ENCODE measurements at places on chromosomes 3 and 15.

DNA sequence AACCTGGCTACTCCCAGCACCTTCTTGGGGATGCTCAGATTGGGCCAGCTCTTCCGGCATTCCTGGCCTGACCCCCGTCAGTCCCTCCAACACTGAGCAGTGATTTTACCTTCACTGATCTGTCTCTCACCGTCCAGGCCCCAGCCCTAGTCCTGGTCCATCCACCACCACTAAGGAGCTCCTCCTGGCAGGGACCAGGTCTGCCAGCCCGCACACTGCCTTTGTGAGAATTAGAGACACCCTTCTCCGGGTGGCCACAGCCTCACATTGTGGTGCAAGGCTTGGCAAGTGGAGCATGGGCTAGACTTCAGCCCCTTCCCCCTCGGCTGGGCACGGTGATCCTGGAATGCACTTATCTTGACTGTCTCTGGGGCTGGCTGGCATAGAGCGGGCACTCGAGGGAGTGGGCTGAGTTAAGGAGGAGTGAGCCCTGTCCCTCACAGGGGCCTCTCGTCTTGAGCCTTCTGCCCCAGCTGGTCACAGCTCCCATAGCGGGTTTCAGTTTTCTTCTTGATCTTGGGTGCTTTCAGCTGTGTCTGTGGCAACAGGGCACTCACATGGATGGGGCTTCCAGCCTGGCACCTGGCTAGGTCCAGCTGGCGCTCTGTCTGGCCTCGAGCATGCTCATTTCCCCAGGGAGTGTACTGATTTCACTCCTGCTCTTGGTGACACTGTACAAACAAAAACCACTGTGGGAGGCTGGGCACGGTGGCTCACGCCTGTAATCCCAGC is 53.9 kb downstream of the LINGO1 start:
- DNase-seq: no peak

DNA sequence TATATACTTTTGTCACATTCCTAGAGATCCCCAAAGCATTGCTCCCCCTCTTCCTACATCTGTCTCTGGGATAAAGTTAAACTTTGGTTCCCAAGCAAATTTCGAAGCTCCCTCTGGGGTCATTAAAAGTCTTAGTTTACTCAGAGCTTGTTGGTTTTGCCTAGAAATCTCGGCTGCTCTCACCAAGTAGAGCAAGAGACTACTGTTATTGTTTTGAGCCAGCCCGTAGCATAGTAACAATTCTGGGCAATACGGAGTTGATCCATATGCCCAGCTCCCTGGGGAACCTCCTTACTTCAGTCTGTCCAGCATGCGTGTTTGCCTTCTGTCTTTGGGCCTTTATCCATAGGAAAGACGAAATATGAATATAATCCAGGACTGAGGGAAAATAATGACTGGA is 10.0 kb upstream of the P3H2 start:
- no peak for DNase-seq

GRCh38 chr3:133701435-133702358 is 40.0 kb upstream of the TOPBP1 start:
- no peak for DNase-seq

DNA sequence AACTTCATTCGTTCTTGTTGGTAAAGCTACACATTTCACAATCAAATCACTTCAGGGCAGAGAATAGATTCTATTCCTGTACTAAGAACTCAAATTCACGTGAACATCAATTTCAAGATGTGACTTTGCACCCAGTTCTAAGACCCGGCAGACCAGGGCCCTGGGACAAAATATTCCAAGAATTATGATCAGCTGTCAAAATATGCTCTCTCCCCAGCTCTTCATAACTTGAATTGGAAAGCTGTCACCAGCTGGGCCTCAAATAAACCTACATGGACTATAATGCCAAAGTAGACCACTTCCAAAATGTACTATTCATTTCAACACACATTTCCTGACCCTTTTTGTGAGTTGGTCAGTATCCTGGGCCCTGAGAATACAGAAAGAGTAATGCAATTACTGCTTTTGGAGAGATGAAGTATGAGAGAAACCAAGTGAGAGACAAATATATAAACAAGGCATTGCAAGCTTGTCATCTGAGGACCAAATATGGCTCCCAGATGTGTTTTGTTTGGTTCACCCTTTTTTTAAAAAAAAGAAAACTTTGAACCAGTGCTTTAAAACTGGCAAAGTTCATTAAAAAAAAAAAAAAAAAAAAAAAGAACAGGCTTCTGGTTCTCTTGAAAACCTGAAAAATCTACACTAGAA is 14.9 kb downstream of the MAGI1 start:
- DNase-seq: no peak

DNA sequence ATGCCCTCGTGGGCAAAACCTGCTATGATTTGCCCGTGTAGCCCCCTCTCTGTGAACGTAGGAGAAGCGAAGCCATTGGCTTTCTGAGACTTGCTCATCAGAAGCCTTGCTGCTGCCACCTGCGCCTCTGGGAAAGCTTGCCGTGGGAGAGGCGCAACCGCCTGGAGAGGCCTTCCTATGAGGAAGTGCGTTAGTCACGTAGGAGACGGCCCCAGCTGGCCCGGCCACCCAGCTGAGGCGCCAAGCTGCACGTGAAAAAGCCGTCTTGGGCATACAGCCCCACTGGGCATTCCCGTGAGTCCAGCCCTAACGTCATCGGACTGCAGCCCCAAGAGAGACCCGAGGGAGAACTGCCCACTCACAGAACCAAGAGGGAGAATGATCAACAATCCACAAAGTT is 49.1 kb upstream of the TJP1 start:
- DNase-seq: no peak

- DNase-seq: no peak
These were observed 19.0 kb downstream of the ZIC4 start for GRCh38 chr3:147387291-147387884.

- DNase-seq: no peak
These were observed 9.8 kb downstream of the SCG5 start for GRCh38 chr15:32651229-32651837.

DNA sequence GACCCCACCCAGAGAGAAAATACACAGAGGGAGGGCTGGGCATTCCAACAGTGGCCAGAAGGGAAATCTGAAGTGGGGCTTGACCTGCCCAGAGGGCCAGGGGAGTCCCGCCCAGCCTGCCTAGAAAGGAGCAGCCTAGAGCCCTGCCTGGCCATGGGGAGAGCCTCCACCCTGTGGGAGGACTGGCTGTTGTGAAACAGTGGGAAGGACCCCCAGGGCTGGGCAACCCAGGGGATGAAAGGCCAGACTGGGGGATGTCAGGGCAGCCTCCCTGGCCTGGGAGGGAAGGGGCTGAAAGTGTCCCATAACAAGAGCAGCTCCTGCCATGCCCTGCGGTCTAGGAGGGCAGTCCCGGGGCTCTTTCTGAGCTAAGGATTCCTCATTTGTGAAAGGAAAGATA is 69.0 kb downstream of the SLC12A8 start:
- DNase-seq: no peak

- no peak for DNase-seq
These were observed 529.8 kb upstream of the NAALADL2 start for GRCh38 chr3:174329321-174329720.

DNA sequence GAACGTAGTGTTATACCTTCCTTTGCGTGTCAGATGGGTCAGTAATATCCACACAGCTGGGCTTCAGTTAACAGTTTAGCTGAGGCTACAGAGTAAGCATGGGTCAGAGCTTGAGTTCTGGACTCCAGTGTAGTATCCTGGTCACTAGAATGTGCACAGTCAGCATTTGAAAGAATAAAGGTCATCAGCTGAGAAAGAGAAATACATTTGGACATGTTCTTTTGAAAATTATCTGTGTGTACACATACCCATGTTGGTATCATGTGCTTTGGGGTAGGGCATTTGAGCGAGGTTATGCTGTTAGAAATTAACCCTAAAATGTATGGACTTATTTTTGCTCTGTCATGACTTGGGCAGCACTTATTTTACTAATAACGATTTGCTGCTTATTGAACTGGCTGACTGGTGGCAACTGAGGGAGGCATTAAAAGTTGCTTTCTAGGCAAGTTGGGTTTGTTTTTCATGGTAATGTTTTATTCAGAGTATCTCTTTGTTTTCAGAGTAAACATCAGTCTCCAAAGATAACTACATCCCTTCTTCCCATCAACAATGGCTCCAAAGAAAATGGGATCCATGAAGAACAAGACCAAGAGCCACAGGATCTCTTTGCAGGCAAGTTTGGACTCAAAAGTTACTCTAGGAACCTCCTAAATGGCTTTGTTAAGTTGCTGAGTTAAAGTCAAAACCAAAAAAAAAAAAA is 16.4 kb downstream of the SNX1 start:
- no peak for DNase-seq

DNA sequence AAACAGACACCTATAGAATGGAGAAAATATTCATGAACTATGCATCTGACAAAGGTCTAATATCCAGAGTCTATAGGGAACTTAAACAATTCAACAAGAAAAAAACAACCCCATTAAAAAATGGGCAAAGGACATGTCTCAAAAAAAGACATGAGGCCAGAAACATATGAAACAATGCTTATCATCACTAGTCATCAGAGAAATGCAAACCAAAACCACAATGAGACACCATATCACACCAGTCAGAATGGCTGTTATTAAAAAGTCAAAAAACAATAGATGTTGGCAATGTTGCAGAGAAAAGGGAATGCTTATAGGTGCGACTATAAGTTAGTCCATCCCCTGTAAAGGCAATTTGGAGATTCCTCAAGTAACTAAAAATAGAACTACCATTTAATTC is 11.4 kb upstream of the HDGFL3 start:
- no peak for DNase-seq

GRCh38 chr3:179977356-179977755 is 59.4 kb downstream of the PEX5L start:
- no peak for DNase-seq

DNA sequence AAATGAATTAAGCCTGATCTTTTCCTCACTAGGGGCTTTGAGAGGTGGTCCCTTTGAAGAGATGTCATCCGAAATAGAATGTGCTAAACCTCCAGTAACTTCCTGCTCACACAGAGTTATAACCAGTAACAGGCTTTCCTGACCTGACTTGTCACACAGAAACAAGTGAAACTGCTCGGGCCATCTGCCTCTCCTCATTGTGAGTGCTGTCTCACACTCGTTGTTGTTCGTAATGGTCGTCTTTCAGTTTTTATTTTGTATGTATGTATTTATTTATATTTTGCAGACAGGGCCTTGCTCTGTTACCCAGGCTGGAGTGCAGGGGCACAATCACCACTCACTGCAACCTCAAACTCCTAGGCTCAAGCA is 24.0 kb downstream of the ACSBG1 start:
- DNase-seq: no peak

DNA sequence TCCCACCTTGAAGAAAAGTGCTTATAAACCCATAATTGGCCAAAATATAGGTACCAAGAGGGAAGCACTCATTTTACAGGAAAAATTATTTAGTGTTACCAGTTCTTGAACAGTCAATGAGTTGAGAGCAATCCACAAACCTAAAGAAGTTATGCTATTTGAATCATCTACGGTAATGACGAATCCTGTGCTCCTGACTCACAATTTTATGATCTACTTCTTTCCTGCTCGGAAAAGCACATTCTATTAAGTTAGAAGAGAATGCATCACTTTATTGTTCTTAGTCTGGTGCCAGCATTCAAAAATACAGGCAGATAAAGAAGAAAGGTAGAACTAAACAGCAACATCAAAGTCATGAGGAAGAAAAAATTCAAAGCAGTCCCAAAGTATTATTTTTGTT is 33.2 kb downstream of the CHRM5 start:
- no peak for DNase-seq

GRCh38 chr15:24745290-24745689 is 69.7 kb downstream of the NPAP1 start:
- no peak for DNase-seq

DNA sequence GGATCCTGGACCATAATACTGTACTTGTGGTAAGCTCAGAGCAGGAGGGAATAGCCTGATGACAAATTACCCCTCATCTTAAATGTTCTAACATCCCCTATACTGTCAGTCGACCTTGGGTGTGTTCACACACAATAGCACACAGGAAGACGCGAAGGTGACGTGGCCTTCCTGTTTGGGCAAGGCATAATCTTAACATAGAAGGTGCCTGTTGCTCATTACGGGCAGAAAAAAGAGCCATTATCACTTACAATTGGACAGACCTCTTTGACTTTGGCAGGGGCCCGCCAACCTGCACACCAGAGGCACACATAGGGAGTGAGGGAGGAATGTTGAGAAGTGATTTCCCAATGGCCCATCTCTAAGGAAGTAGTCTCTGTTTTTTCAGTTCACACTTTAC is 144.2 kb downstream of the ANO10 start:
- DNase-seq: peak; percentile 18

- DNase-seq: no peak
These were observed 22.3 kb upstream of the SACM1L start for GRCh38 chr3:45666757-45667431.

- DNase-seq: no peak
These were observed 13.2 kb upstream of the SLC6A6 start for GRCh38 chr3:14389166-14389606.

- DNase-seq: no peak
These were observed 40.5 kb upstream of the IGSF10 start for GRCh38 chr3:151501171-151501922.

- no peak for DNase-seq
These were observed 6.9 kb upstream of the ALPK3 start for GRCh38 chr15:84810073-84810840.

GRCh38 chr15:85865070-85865684 is 70.5 kb upstream of the KLHL25 start:
- DNase-seq: no peak

DNA sequence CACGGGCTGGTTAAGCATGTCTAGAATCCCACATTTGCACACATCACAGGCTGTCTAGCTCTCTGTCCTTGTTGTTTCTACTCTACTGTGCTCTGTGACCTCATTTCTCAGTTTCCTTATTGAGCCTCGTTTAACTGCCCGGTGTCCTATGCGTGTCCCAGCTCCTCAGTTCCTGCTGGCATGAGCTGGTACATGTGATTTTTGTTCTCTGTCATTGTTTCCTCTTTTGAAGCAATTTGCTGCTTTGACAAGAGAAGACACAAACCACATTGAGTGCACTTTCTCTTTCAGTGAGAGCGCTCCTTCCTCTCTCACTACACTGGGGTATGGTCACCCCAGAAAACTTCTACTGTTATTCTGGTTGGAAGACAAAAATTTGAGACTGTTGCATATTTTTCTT is 563.5 kb downstream of the PDCD6IP start:
- no peak for DNase-seq

DNA sequence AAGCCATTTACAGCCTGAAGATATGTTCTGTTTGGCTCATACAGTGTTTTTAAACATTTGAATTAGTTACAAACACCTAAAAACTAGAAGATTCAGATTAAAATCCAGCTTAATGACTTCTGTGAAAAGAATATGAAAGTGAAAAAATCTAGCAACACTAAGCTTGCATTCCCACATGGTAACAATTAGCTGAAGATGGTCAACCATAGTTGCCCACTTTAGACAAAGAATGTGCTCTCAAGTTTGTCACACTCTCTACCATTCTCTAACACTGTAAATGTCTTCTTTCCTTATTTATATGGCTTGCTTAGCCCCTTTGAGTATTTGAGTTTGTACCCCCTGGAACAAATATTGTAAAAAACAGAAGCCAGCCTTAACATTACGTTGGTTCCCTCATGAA is 32.7 kb downstream of the HDGFL3 start:
- no peak for DNase-seq

GRCh38 chr3:81277853-81278252 is 483.6 kb downstream of the GBE1 start:
- DNase-seq: no peak

- no peak for DNase-seq
These were observed 64.6 kb downstream of the EEFSEC start for GRCh38 chr3:128217702-128218547.

Data from stimulated activated CD4-positive, alpha-beta T cell treated with anti-CD3 and anti-CD28 coated beads, Interleukin-15, amount 100 ng/mL, for 1 hour (primary cell).